ENCODE measurements at places on chromosomes 12 and 14.

DNA sequence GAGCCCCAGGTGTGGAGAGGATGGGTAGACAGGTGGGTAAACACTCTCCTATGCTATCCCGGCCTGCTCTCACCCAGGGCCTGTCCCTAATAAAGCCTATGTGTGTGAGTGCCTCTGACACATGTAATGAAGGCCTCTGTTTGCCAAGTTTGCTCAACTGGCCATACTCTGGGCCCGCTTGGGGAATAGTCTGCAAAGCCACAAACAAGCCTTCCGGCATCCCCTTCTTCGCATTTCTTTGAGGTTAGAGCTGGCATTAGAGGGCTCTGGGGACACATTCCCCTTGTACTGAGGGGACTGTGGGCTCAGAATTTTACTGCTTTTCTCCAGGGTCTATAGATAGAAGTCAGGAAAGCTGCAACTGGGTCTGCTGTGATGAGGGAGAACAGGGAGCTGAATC, 240.5 kb downstream of the C12orf75 start:
- no peak for DNase-seq

DNA sequence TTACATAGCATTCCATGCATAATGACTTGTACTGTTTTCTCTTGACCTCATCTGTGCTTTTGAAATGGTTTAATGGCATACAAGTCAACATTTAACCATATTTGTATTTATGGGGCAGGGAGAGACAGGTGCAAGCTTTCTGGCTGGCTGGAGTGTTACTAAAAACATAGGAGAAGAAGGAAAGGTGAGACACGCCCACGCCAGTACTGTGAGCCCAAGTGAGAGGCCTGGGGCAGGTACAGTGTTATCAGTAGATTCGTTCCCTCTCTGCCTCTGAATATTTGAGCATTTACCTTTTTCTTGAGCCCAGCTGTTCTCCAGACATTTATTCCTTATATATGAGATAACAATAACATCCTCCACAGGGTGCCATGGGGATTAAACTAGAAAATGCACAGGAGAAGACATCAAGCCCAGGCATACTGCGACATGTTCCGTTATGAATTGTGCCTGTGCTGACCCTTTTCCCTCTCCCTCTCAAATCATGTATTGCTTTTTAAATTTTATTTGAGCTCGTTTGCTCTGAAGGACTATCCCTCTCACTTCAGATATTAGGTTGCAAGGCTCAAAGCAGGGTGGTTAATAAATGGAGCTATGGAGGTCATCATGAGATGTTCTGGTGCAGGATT, 34.6 kb upstream of the TUBA1C start:
- no peak for DNase-seq

DNA sequence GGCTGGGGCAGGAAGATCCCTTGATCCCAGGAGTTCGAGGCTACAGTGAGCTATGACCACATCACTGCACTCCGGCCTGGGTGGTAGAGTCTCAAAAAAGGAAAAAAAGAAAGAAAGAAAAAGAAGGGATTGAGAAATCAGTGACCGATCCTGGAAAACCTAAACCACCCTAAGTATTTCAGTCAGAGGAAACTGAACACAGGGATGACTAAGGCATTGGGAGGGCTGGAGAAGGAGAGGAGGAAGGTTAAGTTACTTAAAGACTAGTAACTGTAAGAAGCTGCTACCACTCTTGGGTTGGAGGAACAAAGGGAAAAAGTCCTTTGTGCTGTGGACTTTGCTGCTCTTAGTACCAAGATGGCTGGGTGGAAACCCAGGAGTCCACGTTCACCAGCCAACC, 10.6 kb downstream of the HHIPL1 start:
- DNase-seq = no peak

DNA sequence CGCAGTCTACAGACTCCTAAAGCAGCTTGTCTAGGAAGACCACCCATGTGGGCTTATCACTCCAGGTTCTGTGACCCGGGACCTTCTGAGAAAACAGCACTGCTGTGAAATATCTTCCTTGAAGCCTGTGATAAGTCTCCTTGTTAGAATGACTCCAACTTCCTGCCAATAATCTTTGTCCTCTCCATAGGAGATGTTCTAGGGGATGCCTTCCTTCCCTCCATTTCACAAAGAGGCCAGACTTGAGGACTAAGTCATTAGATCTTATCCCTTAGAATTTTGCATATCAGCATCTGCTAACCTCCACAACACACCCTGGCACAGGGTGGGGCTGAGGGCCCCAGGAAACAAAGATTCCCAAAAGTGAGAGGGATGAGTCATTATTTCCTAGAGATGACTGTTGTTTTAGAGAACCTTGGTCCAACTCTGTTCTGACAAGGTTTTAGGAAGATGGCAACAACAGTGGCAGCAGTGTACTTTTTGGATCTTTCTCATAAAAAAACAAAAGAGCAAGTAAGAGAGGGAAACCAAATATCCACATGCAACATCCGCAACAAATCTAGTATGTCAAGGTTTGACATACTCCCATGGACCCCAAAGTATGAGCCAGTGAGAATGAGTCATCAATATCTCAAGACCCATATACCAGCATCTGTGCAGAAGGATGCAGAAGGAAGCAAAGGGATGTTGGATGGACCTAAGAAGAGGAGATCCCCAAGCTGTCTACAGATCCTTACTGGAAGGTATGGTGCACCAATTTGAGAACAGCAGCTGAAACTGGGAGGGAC, 6.0 kb downstream of the LTB4R start:
- no peak for DNase-seq

- no peak for DNase-seq
Measured at GRCh38 chr12:75533239-75533638, 21.8 kb upstream of the KRR1 start.

- peak; percentile 42 for DNase-seq
Measured at GRCh38 chr12:53179687-53180219, 769 bp upstream of the ZNF740 start.

GRCh38 chr12:40898505-40898904, 206.3 kb downstream of the CNTN1 start:
- no peak for DNase-seq

- DNase-seq = no peak
Measured at GRCh38 chr12:41212625-41213024, 24.5 kb downstream of the PDZRN4 start.

- DNase-seq = no peak
Measured at GRCh38 chr12:74780182-74780849, 242.7 kb downstream of the ATXN7L3B start.

DNA sequence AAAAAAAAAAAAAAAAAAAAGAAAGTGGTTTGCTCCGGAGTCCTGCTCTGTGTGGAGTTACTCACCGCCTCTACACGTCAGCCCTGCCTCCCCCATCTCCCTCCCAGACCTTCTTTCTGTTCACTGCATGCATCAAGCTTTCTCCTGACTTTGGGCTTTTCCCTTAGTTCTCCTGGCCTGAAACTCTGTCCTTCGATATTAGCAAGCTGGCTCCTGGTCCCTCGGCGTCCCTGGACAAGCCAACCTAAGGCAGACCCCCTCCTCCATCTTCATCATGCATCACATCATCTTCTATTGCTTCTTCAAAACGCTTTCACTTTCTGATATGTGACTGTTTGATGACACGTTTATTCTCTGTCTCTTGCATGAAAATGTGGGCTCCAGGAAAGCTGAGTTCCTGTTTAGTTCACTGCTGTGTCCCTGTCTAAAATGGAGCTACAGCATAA, 40.6 kb downstream of the SLC15A4 start:
- no peak for DNase-seq

DNA sequence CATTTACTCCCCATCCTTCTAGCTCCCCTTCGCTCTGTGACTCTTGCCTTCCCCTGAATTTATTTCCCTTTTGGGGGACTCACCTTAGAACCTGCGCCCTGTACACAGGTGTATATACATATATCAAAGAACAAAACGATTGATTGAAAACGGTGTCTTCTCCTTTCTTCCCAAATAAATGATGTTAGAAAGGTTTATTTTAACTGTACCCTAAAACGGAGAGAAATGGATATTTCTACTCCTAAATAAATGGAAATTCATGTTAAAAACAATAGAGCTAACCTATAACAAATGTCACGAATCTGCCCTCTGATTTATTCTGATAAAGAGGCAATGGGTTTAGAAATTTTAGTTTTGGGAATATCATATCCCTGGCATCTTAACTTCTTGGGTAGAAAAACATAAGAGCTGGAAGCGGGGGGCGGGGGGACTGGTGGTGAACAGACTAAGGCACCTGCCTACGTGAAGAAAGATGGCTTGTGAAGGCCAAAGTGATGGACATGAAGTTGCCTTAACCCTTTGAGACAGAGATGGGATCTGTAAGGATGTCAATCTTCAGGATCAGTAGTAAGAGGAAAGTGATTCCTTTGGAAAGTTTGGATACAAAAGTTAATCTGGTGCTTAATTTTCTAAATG, 8.8 kb upstream of the LHX5 start:
- DNase-seq = no peak

- DNase-seq = no peak
Measured at GRCh38 chr14:92575061-92575747, 61.6 kb downstream of the RIN3 start.

- DNase-seq = no peak
Measured at GRCh38 chr12:91613223-91613779, 430.7 kb upstream of the DCN start.

GRCh38 chr12:70467918-70468733, 102.0 kb downstream of the KCNMB4 start:
- no peak for DNase-seq

- DNase-seq = no peak
Measured at GRCh38 chr12:45439039-45439438, 223.1 kb downstream of the ANO6 start.

DNA sequence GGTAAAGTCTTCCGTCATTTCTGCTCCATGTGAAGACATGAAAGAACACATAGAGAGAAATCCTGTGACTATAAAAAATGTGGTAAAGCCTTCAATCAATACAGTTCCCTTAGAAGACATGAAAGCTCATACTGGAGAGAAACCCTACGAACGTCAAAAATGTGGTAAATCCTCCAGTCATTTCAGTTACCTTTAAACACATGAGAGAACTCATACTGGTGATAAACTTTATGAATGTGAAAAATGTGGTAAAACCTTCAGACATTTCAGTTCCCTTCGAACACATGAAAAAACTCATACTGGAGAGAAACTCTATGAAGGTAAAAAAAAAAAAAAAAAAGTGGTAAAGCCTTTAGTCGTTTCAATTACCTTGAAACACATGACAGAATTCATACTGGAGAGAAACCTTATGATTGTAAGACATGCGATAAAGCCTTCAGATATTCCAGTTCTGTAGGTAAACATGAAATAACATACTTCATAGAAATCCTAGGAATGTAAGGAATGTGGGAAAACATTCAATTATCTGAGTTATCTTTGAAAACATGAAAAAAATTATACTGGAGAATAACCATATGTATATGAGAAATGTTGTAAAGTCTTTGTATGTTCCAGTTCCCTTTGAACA, 60.4 kb downstream of the MAP4K5 start:
- DNase-seq = no peak

DNA sequence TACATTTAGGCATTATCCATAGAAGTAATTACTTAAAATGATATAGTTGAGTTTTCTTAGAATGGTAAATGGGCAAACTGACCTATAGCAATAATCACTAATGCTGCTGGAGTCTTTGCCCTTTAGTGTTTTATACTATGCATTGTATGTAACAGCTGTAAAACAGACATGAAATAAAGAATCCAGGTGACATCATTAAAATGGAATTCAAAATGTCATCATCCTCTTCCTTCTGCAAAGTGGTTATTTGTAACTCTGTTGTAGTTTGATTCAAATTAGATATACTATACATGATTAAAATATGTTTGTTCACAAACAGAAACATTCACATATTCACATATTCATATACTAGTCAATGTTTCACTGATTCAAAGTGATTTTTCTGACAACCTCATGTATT, 598.8 kb downstream of the SLC16A7 start:
- DNase-seq = no peak

DNA sequence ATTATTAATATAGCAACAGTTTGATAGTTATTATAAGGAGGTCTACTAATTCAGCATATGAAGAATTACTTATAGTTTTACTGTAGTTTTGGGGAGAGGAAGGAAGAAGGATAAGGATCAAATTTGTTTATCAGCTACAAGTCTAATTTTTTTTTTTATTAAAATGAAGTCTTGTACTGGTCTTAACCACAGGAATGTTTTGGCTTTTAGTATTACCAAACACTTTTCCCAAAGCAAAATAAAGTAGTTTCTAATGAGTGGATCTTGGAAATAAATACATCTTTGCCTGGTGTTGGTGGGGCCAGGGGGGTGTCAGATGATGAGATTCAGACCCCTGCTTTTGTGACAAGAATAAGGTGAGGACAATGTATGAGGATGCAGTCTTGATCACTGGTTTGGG, 57.2 kb upstream of the ZDHHC17 start:
- no peak for DNase-seq

GRCh38 chr12:98471085-98471484, 44.3 kb upstream of the TMPO start:
- no peak for DNase-seq

GRCh38 chr14:64830961-64831360, 48.7 kb downstream of the SPTB start:
- DNase-seq = no peak

GRCh38 chr12:93179792-93180191, 197.9 kb upstream of the NUDT4 start:
- no peak for DNase-seq

DNA sequence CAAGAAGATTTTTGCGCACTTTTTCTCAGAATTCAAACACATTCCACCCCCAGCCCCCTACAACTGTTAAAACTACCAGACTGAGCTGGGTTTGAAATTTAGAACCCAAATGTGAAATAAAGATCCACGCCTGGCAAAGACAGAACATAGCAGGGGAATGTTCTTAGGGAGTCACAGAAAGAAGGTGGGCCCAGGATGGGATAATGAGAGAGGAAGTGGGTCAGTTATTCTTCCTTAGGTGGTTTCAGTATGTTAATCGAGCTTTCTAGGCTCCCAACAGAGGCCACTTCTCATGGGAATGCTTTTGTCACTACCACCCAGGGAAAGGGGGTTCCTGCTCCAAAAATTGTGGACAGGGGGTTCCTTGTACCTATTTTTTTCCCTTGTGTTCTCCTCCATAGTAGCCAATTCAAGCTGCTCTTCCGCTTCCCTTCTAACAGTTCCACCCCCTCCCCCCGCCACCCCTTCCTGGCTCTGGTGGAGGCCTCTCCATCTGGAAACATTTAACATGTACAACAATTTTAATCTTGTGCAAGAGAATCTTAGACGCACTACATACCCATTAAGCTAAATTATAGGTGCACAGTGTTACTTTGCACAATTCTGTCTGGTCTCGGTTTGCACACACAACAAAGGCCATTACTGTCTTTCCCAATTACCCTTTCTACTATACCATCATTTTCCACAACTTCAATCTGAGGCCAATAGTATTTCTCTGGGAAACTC, 218.1 kb downstream of the MON2 start:
- peak; percentile 71 for DNase-seq

GRCh38 chr14:24712909-24713308, 78.9 kb upstream of the GZMB start:
- DNase-seq = no peak

DNA sequence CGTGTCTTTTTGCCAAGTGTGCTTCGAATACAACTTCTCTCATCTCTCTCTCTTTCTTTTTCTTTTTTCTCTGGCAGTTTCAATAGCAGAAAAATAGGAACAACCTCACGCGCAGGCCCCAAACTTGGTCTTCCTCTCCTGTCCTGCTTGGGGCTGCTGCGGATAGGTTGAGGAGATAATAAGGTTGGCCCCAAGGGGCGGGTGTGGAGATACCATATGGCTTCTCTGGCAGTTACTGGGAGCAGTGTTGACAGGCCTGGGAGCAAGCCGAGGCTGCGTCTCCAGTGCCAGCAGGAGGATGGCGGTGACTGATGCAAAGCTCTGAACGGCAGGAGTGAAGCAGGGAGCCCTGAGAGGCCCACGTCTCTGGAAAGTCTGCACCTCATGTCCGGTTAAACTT, 89.5 kb upstream of the MANSC4 start:
- DNase-seq = peak; percentile 10

Measured in heart left ventricle (tissue), 16 donors.